ENCODE measurements at places on chromosomes 7 and 10.

- no peak for DNase-seq
These were observed 70.6 kb downstream of the STK17A start for GRCh38 chr7:43653466-43653865.

GRCh38 chr10:88831709-88832108, 19.9 kb downstream of the ANKRD22 start:
- DNase-seq, result no peak

GRCh38 chr7:157087646-157088045, 51.1 kb upstream of the UBE3C start:
- no peak for DNase-seq

DNA sequence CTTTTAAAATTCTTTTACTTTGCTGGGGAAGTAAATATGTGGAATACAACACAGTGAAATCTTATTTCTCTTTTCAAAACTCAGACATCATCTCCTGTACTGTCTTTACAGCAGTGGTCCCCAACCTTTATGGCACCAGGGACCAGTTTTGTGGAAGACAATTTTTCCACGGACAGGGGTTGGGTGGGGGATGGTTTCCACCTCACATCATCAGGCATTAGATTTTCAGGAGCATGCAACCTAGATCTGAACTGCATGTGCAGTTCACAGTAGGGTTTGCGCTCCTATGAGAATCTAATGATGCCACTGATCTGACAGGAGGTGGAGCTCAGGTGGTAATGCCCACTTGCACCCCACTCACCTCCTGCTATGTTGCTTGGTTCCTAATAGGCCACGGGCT, 12.2 kb downstream of the TMEM60 start:
- no peak for DNase-seq

- DNase-seq, result no peak
These were observed 112.4 kb upstream of the PPP2R2D start for GRCh38 chr10:131788386-131788785.

GRCh38 chr7:96723622-96724021, 14.0 kb upstream of the SEM1 start:
- no peak for DNase-seq

DNA sequence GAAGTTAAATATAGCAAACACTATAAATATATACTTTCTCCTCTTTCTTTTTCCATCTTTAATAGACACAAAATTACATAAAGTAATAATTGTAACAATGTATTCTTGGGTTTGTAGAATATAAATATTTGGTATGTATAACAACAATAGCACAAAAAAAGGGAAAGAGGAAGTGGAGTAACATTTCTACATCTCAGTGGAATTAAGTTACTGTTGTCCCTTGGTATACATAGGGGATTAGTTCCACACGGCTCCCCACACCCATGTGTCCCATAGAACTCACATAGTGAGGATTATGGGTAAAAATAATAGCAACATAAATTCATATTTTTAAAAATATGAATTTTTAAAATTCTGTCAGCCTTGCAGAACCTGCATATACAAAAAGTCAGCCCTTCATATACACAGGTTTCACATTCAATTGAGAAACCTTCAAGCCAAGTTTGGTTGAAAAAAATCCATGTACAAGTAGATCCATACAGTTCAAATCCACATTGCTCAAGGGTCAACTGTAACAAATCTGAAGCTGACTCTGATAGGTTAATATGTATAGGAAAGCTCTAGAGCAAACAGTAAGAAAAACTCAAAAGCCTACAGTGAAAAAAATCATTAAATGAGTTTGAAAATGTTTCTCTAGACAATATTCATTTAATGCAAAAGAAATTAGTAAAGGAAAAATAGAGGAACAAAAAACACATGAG, 92.4 kb downstream of the HYCC1 start:
- no peak for DNase-seq

- no peak for DNase-seq
These were observed 17.0 kb downstream of the CACUL1 start for GRCh38 chr10:118737603-118738302.

DNA sequence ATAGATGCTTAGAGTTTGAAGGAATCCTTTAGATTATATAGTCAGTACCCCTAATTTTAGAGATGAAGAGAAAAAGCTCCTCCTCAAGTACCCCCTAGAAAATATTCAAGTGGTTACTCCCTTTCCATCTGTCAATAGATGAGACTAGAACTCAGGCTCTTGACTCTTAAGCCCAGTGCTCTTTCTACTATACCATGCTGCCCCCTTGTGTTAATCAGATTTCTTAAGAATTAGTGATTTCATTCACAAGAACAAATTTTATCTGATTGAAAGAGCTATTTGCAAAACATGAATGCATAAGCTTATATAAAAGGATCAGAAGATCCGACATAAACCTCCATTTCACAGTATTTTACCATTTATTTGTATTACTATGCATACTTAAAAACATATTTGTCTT, 179.3 kb downstream of the TFEC start:
- no peak for DNase-seq

GRCh38 chr10:10020945-10021344, 996.7 kb upstream of the CELF2 start:
- no peak for DNase-seq

GRCh38 chr7:155372782-155373358, 75.2 kb downstream of the INSIG1 start:
- no peak for DNase-seq

- no peak for DNase-seq
These were observed 200.5 kb upstream of the HPS1 start for GRCh38 chr10:98646998-98647917.

DNA sequence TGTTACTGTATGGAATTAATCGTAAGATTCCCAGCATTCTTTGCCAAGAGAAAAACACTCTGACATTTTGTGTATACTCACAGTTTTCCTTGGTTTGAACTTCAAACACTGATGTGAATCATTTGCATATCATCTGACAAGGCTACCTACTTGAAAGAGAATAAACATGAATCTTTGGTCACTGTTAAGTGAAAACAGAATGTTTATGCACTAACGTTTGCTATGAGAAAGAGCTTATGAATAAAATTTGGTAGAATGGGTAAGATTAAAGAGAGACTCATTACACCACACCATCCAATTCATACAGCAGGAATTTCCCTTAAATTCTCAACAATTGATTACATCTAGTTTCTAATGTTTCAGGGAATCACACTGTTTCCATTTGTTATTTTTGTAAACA, 46.6 kb downstream of the MACC1 start:
- DNase-seq, result no peak

DNA sequence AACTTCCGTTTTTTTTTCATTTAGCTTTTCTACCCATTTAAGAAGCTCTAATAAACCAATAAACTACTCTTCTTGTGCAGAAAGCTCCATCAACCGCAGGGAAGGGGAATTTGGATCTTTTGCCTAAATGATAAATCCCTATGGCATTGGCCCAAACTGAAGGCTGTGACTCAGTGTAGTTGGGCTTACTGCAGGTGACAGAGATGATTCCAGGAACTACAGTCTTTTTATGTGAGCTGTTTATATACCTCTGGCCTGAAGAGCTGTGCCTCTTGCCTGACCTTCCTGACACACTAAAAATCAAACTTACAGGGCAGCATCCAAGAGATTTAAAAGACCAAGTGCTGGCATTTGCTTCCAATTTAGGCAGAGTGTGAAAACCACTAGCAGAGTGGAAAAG, 25.2 kb downstream of the ABCB1 start:
- DNase-seq, result no peak

GRCh38 chr7:14834883-14835282, 67.7 kb downstream of the DGKB start:
- DNase-seq, result no peak

- peak; percentile 23 for DNase-seq
These were observed 36.0 kb downstream of the ANK3 start for GRCh38 chr10:60353519-60354258.

DNA sequence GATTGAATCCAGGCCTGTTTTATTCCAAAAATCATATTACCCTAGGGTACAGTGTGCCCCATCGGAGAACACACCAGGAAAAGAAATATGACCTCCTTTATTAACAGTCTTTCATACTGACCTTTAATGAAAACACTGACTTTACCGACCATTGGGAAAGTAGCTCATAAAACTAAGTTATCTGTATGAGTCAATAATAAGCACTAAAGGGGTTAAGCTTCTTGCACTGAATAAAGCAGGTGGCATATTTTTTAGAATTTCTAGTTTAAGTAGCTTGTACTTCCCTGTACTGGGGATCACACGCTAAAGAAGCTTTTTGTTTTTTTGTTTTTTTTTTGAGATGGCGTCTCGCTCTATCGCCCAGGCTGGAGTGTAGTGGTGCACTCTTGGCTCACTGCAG, 199.8 kb downstream of the FAM107B start:
- no peak for DNase-seq

- DNase-seq, result no peak
These were observed 228.4 kb downstream of the DNAJB6 start for GRCh38 chr7:157565201-157565626.

- no peak for DNase-seq
These were observed 12.8 kb upstream of the ARID5B start for GRCh38 chr10:61888744-61889143.

GRCh38 chr10:99693933-99694583, 34.7 kb downstream of the ENTPD7 start:
- DNase-seq, result no peak

- DNase-seq, result no peak
These were observed 311.9 kb upstream of the SORCS1 start for GRCh38 chr10:107476408-107476807.

GRCh38 chr7:151665368-151665767, 145.7 kb upstream of the RHEB start:
- peak; percentile 52 for DNase-seq

DNA sequence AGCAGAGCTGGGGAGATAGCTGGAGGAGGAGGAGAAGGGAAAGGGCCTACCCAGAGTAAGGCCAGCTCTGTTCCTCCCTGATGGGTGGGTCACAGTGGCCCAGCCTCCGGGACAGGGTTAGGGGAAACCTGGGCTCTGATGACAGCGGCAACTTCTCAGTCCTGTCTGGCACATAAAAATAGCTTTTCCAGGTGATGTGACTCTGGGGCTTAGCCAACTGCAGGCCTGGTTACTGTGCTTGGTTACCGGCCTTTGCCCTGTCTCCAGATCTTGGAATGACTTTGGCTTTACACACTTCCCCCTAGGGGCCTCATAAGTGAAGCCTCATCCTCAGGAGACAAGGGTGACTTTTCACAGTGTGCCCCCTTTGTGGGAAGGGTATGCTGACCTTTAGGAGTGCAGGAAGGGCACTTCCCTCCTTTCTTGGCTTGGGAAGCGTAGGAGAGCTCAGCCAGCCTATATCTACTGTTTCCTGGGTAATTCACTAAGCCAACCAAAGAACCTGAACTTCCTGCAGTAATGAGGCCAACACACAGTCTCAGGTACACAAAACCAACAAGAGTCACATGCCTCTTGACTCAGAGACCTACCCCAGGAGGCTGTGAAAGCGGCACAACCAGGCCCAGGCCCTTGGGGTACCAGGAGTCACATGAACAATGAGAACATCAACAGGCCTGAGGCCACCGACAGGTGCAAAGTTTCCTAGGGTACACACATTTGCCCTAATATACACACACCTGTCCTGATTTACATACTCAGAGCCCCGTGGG, 11.7 kb upstream of the HILPDA start:
- no peak for DNase-seq

GRCh38 chr10:32501906-32502305, 56.0 kb downstream of the CCDC7 start:
- no peak for DNase-seq

GRCh38 chr10:34474555-34475273, 340.4 kb downstream of the PARD3 start:
- DNase-seq, result no peak

GRCh38 chr7:47470567-47471357, 111.1 kb downstream of the TNS3 start:
- no peak for DNase-seq

- no peak for DNase-seq
These were observed 112.5 kb downstream of the WDR11 start for GRCh38 chr10:120963594-120964220.

DNA sequence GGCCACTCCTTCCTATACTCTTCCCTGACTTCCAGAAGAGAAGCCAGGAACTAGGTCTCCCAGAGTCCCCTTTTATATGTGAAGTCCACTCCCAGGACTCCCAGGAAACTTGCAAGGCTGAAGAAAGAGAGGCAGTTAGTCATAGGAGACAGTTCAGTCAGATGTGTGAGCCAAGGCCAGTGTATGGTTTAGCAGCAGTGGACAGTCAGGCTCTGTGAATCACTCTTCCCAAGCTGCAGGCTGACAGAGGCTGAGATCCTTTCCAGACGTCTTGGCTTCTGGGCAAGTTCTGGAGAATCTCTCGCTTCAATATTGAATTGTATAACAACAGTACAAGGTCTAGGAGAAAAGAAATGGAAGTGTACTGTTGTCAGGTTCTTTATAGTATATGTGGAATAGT, 26.9 kb downstream of the BLVRA start:
- no peak for DNase-seq

- DNase-seq, result no peak
These were observed 26.6 kb upstream of the DDC start for GRCh38 chr7:50591480-50592438.

DNA sequence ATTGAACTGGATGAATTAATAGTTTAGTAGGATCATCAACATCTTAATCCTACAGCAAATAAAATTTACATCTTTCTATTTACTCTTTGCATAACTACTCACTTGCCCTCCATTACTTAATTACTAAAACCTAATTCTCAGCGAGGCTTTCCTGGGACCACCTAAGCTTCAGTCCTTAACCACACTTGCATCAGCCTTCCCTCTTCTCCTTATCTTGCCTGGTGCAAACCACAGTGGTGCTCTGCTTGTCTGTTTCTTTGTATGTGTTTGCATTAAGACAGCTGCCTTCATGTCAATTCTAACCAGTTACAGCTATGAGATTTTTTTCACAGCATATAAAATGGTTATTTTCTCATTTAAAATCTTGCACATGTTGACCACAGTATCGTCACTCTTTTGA, 72.6 kb upstream of the ZNF92 start:
- DNase-seq, result no peak

DNA sequence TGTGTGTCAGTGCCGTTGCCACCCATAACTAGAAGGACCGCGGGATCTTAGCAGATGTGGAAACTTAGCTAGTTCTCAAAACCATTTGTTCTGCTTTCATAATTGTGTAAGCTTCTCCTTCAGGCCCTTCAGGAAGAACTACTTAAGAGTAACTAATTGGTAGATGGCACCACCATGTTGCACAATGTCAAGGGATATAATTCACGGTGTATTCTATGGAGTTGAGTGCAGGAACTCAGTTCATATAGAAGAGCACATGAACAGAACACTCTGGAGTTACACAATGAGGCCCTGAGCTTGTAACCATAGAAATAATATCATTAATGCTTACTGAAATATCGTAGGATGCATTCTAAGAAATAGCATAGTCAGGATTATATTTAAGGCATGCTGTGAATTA, 126.5 kb upstream of the GAD2 start:
- no peak for DNase-seq

All from heart right ventricle (tissue), 16 donors.